Fibroblast of mammary gland (primary cell): ENCODE measurements at places on chromosomes 12 and 14.

DNA sequence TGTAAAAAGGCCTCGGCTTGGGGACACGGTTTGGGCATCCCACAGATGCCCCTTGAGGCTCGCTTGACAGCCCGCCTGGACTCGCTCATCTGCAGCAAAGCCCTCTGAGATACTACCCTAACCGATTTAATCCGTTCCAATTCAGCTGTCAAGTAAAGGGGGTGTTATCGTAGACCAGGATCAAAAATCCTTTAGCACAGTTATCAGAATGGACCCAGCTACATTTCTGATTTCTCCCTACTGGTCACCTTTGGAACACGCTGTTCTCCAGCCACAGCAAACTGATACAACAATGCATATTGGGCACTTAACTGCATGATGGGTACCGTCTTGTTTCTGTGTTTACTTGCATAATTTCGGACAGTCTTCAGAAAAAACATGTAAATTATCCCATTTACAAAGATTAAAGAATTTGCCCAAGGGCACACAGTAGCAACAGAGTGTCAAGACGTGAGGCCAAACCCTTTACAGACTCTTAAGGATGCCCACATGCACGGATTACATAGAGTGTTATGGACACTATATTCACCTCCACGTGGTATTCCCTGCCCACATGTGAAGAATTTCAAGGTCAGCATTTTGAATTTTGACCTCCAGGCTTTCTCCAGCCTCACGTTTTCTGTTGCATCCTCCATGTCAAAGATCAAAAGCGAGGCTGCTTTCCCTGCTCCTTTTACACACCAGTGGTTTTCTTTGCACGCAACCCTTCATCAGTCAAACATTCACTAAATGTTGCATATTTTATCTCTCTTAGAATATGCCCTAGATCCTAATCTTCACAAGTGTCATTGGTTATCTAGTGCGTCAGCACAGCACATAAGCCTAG is 3.2 kb upstream of the DUSP6 start:
- no peak for DNase-seq

GRCh38 chr14:102554821-102555819 is 37.3 kb upstream of the RCOR1 start:
- no peak for DNase-seq

- no peak for DNase-seq
Measured at GRCh38 chr14:38056270-38056669, 151.4 kb upstream of the SSTR1 start.

GRCh38 chr14:99729991-99730875 is 46.1 kb downstream of the CYP46A1 start:
- DNase-seq: peak; percentile 22

DNA sequence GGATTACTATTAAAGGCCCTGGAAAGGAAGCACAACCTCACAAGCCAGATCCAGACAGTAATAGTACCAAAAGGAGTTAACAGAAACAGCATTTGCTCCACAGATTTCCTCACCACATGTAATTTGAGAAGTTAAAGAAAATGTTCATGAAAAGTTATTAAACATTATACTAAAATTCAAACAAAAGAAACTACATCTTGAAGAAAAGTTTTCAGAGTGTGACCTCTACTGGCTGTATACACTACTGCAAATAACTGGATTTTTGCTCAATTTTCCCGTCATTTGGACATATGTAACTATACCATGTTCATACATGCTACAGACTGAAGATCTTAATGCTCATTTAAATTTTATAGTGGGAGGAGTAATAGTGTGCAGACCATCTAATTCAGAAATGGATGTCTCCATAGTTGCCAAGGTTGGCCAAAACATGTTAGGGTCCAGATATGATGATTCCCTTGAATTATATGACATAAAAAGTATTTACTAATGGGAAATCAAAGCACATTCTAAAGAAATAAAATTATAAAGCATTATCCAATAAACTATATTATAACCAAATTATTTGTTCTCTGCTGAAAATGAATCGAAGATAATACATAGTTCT is 5.6 kb downstream of the KRR1 start:
- peak; percentile 57 for DNase-seq

DNA sequence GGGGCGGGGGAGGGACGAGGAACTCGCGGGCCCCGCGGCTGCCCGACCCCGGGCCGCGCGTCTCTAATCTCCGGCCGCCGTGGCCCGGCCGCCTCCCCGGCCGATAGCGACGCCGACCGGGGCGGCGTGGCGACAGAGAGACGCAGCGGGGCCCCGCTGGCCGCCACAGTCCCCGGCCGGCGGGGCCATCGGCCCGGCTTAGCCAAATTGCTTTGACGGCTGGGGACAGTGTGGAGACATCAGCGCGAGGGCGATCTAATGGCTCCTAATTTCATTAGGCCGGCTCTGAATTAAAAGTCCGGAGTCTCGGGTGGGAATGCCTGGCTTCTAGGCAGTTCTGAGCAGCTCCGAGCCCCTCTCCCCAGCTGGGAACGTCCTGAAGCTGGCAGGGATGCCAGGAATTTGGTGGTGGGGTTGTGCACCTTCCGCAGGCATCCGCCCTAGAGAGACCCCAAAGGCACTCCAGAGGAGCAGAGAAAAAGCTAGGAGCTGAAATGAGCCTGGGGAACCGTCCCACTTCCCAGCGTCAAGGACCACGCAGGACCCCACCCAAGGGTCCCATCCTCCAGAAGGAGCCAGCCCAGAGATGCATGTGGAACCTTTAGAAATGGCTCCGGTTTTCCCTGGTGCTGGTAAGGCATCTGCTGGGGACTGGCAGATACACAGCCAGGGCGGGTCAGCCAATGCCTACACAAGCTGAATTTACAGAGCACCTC is 9.6 kb downstream of the TBX5 start:
- no peak for DNase-seq

DNA sequence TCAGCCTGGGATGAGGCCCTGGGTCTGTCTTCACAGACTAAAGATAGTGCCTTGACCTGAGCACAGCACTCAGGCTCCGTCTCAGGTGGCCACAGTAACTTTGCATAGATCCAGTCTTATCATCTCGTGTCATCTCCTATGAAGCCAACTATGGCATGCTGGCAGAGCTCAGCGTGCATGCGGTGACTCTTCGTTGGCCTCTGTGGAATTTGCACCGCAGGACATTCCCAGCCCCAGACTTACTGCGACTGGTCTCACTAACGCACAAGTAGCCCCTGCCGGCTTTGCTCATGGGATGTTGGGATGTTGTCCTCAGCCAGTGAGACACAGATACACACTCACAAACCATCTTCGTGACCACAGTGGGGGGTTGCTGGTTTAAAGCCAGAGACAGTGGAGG is 199.6 kb downstream of the CHST11 start:
- DNase-seq: no peak

DNA sequence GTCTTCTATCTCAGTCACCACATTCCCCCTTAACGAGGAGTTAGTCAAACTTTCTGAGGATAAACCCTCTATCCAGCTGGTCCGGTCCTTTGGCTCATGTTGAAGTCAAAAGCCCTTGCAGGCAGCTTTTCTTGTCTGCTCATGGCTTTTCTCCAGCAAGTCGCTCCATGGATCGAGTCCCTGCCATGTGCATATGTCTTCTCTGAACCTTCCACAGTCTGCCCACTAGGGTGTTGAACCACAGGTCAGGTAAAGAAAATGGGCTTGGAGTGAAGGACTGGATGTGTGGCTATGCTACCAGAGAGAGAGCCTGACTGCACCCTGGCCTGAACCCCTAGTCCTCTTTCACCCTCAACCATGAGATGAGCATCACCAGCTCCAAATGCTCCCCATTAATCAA is 22.8 kb downstream of the C14orf132 start:
- DNase-seq: no peak

GRCh38 chr14:93346926-93347721 is at the start of gene COX8C:
COX8C (plus strand) TSS chr14:93347182; CDS start chr14:93347269, 87 bp downstream.
- DNase-seq: no peak

DNA sequence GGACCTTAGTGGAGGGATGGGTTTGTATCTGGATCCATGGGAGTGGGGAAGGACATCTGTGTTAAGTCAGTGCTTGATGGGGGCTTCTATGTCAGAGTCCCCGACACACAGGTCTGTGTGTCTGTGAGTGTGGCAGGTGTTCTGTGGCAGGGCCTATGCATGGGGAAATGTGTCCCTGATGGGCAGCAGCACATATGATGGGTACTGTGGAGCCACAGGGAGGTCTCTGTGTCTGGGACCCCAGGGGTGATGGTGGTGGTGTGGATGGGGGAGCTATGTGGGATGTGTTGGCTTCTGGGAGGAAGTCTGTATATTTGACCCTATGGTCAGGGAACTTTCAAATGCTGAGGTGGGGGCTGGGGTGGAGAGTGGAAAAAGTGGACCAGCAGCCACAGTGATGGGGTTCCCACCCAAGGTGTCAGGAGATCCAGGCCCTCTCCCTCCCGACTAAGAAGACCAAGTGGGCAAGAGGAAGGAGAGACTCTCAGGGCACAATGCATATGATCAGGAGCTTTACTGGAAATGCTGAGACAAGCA is 16.5 kb downstream of the KRT7 start:
- no peak for DNase-seq

DNA sequence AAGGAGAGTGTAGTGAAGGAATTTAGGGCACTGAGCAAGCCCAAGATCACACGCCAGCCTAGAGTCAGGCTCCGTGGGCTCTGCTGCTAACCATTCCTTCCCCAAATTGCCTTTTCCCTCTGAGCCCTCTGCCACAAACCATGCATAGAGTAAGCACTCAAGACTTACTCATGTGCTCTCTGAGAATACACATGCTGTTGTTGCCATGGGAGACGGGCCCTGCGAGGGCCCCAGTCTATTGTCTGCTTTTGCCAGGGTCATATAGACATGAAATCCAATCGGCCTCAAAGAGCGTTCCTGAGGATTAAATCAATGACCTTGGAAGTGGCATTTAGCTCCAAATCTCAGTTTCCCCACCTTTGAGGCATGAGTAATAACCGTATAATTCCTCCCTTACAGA is 48.7 kb upstream of the WSCD2 start:
- DNase-seq: no peak

DNA sequence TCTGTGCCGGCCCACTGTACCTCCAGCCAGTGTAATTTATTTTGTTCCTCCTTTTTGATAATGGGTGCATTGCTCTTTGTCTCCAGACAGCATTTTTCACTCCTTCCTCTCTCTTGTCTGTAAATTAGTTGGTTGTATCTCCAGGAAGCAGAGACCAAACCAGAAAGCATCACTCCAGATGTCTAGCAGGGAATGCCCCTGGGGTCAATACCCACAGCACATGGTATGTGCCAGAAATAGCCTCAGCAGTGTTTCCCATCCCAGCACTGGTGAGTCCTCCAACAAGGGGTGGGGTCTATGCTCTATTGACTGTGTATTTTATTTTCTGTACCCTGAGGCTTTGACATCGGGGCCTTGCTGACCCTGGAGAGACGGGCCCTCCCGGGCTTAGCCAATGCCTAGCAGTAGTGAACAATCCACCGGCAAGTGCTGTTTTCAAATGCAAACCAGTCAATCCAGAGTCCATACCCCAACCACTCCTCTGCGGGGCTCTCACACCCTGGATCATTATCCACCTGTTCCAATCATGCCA is 50.2 kb upstream of the FZD10 start:
- no peak for DNase-seq

DNA sequence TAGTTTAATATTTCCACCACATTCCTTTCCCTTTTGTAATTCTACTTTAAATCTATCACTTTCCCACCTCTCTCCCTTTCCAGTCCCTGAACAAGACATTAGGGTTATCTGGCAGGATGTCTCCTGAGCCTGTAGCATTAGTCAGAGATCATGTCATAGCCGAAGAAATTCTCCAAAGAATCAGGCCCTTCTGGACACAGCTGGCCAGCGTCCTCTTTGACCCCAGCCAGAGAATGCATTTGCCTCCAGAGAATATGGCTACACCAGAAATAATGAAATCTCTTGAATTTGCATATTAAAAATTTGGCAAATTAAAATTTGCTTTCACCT is 56.7 kb downstream of the NTF3 start:
- no peak for DNase-seq

DNA sequence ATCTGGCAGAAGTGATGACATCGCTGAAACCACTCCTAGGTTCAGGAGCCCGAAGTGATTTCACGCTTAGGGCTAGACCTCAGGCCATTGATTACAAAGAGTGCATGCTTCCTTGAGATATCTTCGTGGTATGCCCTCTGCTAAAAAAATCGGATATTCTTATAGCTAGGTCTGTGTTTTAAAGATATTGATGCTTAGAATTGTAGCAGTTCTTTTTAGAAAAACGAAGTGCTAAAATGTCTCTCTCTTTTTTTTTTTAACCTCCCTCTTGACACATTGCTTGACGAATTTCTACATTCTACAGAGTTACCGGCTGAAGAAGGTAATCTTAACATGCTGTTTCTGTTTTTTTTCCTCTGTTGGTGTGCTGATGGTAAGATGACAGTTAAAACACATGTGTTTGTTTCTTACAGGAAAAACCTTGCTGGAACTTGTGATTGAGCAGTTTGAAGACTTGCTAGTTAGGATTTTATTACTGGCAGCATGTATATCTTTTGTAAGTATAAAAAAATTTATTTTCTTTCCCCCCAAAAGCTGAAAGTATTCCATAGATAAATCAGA is 1.3 kb downstream of the ATP2A2 start:
- DNase-seq: peak; percentile 65

DNA sequence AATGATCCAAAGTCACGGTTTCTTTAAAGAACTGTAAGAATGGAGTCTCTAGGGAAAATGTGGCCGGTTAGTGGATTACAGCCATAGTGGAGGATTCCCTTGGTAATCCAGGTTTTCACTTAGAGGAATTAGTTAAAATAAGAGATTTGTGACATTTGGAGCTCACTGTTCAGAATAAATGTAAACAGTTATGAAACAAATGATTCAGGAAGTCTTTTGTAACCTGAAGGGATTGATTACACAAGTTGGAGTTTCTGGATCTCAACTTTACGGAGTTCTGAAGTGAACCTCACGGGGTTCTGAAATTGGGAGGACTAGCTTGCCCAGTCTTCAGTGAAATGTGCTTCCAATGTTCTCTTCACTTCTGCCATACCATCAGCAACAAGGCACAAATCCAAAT is 234.4 kb upstream of the FKBP4 start:
- DNase-seq: peak; percentile 7

DNA sequence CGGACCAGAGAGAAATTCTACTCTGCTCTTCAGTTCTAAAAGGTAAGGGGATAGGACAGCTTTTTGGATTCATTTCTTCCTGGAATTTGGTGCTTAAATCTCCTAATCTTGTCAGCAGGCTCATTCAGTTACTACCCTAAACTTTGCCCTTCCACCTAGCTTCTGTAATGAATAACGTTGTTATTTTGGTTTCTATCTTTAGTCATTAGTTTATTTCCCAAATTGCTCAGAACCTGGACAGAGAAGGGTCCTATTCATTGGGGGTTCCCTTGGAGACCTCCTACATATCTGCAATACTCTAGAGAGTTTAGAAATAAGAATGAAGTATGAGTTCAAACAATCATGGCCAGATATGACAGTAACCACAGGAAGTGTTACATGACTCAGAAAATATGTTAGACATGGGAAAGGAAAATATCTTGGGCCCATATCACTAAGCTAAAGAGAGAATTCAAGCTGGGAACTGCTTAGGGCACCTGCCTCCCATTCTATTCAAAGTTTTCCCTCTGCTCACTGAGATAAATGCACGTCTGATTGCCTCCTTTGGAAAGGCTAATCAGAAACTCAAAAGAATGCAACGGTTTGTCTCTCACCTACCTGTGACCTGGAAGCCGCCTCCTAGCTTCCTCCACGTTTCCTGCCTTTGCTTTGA is 87.9 kb downstream of the GAS2L3 start:
- DNase-seq: peak; percentile 17

GRCh38 chr12:111905502-111905901 is 63.5 kb downstream of the MAPKAPK5 start:
- no peak for DNase-seq

- DNase-seq: no peak
Measured at GRCh38 chr14:60233251-60233650, 15.8 kb upstream of the PPM1A start.

GRCh38 chr12:87670448-87670847 is 358.8 kb downstream of the C12orf50 start:
- DNase-seq: no peak

GRCh38 chr12:5861416-5861815 is 83.6 kb downstream of the ANO2 start:
- no peak for DNase-seq
